ENCODE measurements at places on chromosomes 1 and 21. TPM values are rescaled to one million over a fixed set of nuclear protein-coding genes. Genes with fewer than 3 reads are reported as not detected.

Gene IL19
- total RNA-seq: not detected

Gene IL20
- total RNA-seq: not detected

Gene ICOSLG
- total RNA-seq: 0.11 TPM

Gene OR2L8
- 0.25 TPM for total RNA-seq

Gene GPA33
- total RNA-seq: not detected

Gene VCAM1
- 3.0 TPM for total RNA-seq

Gene CHRM3
- not detected for total RNA-seq

Gene VHLL
- not detected for total RNA-seq

Gene FBXO2
- 1.2 TPM for total RNA-seq

Gene UCK2
- total RNA-seq: 125 TPM

Gene KIF21B
- total RNA-seq: 0.37 TPM

Gene HPCA
- total RNA-seq: not detected

Gene NPHS2
- total RNA-seq: not detected

Gene CD55
- total RNA-seq: 41.2 TPM

Gene GSTM2
- total RNA-seq: 10.5 TPM

Gene PRAMEF10
- not detected for total RNA-seq

Gene TCHHL1
- total RNA-seq: not detected

Gene NGF
- 7.9 TPM for total RNA-seq

Gene CD5L
- not detected for total RNA-seq

Gene PTAFR
- 0.33 TPM for total RNA-seq

Gene AKNAD1
- total RNA-seq: not detected

Gene CHODL
- total RNA-seq: 0.11 TPM

Gene FAM177B
- total RNA-seq: not detected

Gene SPATA46
- total RNA-seq: not detected

Gene CTTNBP2NL
- total RNA-seq: 14.6 TPM

Gene CRYBG2
- total RNA-seq: not detected

Gene SELP
- not detected for total RNA-seq

Gene AADACL4
- total RNA-seq: not detected

Gene KLHDC8A
- not detected for total RNA-seq

Gene TMEM82
- not detected for total RNA-seq

Gene AMIGO1
- 2.5 TPM for total RNA-seq

Gene CFAP74
- total RNA-seq: not detected

Gene BPNT1
- 26.9 TPM for total RNA-seq

Gene FABP3
- 52.1 TPM for total RNA-seq

Gene TPM3
- total RNA-seq: 1,214 TPM

Gene AMY1A
- total RNA-seq: not detected

Gene OPTC
- total RNA-seq: not detected

Gene KRTAP19-3
- total RNA-seq: not detected

Gene RIMS3
- 0.44 TPM for total RNA-seq

Gene MORC3
- 53.5 TPM for total RNA-seq

Gene GPR3
- 0.37 TPM for total RNA-seq

Gene CHD5
- total RNA-seq: 0.11 TPM

Gene PODN
- 35.1 TPM for total RNA-seq

Gene RPTN
- total RNA-seq: not detected

Gene EFNA4
- total RNA-seq: 1.7 TPM

Gene TMEM234
- total RNA-seq: 20.5 TPM

Gene NOTCH2NLA
- 140 TPM for total RNA-seq

Gene AMY2A
- not detected for total RNA-seq

Gene LACTBL1
- total RNA-seq: not detected

Gene LGALS8
- total RNA-seq: 81.0 TPM
